ENCODE measurements at places on chromosomes 7 and 10.

- DNase-seq = no peak
These were observed 102.7 kb upstream of the BMPER start for GRCh38 chr7:33802600-33802999.

- no peak for DNase-seq
These were observed 384.4 kb upstream of the ZWINT start for GRCh38 chr10:56745490-56745889.

DNA sequence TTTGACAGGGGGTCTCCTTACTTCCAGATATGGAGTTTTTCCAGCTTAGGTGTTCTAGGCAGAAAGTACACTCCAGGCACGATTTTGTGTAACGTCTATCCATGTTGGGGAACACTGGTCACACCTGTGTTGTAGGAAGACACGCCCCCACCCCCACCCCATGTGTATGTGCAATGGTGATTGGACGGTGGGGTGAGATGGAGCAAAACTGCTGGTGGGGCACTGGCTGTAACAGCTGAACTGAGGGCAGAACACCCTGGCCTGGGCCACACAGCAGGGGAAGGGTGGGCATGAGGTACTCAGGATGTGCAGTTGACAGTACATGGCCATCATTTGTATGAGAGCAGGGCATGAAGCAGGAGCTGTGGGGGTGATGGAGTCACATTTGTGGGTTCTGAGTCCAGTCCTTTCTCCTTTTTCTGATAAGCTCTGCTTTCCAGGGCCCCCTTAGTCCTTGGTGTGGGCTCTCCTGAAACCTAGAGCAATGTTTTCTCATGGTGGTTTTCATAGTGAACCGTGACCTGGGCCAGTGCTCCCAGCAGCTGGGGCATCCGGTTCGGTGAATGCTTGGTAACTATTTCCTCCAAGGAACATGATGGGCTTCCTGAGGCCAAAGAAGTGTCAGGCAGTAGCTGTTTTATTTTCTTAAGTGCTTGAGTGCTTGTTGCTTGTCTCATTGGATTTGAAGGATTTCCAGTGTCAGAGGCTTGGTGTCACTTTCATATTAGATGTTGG, 63.4 kb upstream of the AQP1 start:
- no peak for DNase-seq

DNA sequence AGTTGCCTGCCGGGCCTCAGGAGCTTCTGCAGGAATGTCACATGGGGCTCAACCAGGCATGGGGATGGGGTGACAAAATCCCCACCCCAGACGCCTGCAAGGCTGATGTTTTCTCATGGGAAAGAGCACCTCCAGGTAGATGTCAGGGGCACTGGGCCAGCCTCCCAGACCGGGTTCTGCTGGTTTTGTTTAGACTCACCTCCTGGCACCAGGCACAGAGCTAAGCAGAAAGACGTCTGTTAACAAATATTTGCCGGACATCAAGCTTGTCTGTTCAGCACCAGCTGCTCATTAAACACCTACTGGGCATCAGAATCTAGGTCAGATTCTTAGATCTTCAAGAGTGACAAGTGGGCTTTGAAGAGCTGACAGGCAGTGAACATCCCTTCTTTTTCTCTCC, 34.9 kb upstream of the TCERG1L start:
- no peak for DNase-seq

- peak; percentile 71 for DNase-seq
These were observed 100.6 kb upstream of the DIP2C start for GRCh38 chr10:789831-790701.

- DNase-seq = peak; percentile 78
These were observed 18.4 kb downstream of the NKX2-3 start for GRCh38 chr10:99551158-99551557.

- peak; percentile 79 for DNase-seq
These were observed 43.7 kb downstream of the DNAJB9 start for GRCh38 chr7:108613147-108613948.

- peak; percentile 14 for DNase-seq
These were observed 154.4 kb upstream of the NPY start for GRCh38 chr7:24129597-24129996.

- no peak for DNase-seq
These were observed 243.0 kb downstream of the SNX13 start for GRCh38 chr7:17697128-17697881.

- no peak for DNase-seq
These were observed 1293.5 kb downstream of the XPNPEP1 start for GRCh38 chr10:108629834-108630233.

DNA sequence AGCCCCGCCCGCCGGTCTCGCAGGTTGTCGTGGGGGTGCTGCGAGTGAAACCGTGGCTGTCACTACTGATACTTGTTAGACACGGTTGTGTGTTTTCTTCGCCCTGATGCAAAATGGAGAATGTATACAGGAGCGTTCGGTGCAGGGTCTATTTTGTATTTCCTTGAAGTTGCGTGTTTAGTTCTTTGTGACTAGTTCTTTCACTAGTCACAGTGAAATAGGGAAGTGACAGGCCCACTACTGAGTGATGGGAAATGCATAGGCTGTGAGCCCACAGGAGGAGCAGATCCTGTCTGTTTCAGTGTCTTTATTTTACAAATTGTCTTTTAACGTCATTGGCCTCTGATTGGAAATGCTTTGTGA, 675 bp downstream of the ABRAXAS2 start:
- no peak for DNase-seq

DNA sequence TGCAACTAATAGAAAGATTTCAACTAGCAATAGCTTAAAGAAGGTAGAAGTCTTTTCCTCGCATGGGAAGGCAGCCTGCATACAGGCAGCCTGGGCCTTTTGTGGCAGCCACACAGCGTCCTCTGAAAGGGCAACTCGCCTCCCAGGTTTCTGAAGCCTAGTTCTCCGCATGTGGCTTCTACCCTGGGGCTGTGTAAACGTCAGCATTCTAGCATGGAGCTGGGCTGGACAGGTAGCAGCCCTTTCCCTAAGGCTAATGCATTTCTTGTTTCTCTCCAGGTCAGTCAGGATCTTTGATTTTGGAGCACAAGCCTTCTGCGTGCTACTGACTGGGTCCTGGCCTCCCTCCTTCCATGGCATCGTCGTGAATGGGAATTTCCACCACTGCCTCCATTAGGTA, 23.8 kb upstream of the SEC61G start:
- DNase-seq = no peak

DNA sequence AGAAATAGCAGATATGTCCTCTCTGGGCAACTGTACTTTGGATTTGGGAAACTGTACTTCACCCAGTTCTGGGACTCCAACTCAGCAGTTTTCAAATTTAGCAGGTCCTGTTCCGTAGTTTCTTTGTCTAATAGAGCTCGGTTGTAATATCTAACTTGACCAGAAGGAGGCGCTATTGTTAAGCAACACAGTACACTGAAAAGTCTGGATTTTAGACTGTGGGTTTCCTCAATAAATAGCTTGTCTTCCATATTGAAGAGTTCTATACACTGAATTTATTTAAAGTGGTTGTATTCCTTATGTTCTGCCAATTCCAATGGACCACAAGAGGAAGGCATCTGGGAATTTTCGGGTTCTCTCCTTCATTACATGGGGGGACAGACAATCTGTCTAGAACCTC, 39.8 kb downstream of the ELFN1 start:
- DNase-seq = peak; percentile 29

- no peak for DNase-seq
These were observed 228.4 kb downstream of the CUX1 start for GRCh38 chr7:102045681-102046372.

- peak; percentile 25 for DNase-seq
These were observed 9.2 kb downstream of the CCDC136 start for GRCh38 chr7:128801003-128801402.

GRCh38 chr10:79923145-79923544, 25.8 kb downstream of the SFTPD start:
- no peak for DNase-seq

DNA sequence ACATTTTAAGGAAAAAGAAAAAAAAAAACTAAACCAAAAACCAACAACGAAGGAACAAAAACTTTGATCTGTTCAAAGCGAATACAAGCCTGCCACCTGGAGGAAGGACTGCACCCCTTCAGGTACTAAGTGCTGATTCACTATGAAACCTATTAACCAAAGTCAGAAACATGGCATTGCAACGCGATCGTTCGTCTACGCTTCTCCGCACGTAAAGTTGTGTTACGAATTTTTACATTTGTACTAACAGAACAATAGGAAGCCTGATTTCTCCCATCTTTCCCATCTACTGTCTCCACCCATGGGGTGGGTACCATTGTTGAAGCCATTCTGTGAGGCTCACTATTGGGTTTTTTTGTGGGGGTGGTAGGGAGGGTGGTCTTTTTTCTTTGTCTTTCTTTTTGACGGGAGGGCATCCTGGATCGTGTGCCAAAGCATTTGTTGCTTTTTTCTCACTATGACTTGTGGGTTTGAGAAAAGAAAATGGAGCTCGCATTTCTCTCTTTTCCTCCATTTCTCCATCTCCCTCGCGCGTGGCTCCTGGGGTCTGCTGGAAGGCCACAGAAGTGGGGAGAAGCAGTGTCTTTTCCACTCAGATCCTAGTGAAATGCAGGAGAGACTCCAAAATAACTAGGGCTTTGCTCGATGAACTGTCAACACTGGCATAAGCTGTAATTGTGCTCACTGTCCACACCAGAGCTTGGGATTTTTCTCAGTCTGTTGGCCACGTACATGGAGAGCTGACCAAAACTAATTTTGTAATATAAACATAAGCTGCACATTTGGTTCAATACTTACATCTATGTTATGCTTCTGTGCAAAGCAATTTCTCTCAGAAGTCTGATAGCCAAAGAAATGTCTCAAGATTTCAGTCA, 100.9 kb upstream of the YAE1 start:
- peak; percentile 83 for DNase-seq

DNA sequence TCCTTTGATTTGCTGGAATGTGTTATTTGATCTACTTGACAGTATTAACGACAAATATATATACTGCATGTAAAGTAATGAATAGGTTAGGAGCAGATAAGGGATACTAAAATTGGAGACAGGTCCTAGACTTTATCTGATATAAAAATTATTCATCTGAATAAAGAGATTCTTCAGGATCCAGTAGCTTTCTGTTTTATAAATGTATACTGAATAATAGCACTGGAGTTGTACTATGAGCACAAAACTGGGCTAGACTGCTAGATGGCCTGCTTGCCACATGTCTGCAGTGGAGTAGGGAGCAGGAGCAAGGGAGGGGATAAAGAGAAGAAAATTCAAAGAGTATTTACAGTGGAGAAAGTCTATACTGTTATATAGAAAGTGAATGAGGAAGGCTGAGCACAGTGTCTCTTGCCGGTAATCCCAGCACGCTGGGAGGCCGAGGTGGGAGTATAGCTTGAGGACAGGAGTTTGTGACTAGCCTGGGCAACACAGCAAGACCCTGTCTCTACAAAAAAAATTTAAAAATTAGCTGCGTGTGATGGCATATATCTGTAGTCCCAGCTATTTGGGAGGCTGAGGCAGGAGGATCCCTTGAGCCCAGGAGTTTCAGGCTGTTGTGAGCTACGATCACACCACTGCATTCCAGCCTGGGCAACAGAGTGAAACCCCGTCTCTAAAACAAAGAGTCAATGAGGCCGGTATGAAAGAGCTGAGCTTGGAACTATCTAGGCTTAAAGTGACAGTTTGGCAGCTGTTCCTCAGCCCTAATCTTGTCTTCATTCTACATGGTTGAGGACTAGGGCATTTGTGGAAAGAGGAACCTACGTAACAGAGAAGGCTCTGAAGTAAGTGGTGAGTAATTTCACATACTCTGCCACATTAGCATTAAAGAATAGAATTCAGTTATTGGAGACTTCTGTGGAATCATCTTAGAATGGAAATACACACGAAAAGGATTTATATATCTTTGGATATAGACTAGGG, 41.8 kb downstream of the CD36 start:
- no peak for DNase-seq

- DNase-seq = no peak
These were observed 39.3 kb upstream of the GGCT start for GRCh38 chr7:30543813-30544525.

DNA sequence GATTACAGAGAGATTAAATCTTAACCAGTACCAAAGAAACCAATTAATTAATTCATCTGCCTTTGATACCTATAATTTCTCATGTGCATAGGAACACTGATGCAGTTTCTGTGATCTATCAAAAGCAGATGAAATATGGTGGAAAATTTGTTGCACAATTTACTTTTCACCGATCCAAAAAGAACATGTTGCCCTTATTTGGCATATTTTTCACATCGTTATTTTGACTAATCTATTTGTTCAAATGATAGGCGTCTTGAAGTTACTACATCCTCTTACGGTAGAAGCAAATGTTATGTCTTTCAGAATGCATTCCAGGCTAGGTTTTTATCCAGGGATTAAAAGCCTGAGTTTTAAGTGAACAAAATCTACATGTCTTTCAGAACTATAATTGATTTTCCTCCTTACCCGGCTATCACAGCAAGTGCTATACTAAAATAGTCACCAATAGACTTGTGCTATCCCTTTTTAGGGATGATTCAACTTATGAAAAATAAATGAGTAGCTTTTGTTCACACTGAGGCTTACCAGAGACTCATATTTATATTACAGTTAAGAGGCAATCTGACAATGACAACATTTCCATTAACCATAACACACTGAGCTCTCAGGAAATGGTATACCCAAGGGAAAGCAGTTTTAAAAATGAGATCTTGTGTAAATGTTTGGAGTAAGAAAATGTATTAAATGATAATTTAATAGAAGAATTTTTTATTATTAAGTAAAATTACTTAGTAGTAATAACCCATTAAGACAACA, 16.8 kb upstream of the TES start:
- no peak for DNase-seq

GRCh38 chr7:71988201-71988600, 423.9 kb downstream of the CALN1 start:
- DNase-seq = no peak

- DNase-seq = no peak
These were observed 161.7 kb upstream of the PLXDC2 start for GRCh38 chr10:19654576-19654975.

- DNase-seq = no peak
These were observed 168.0 kb downstream of the ARHGAP12 start for GRCh38 chr10:31760674-31761081.

GRCh38 chr7:70416986-70417655, 714.8 kb upstream of the GALNT17 start:
- DNase-seq = no peak

GRCh38 chr7:92295391-92295790, 49.6 kb downstream of the ANKIB1 start:
- DNase-seq = no peak

GRCh38 chr7:132072165-132072564, 504.1 kb downstream of the PLXNA4 start:
- DNase-seq = no peak

- DNase-seq = no peak
These were observed 60.1 kb upstream of the ADRB1 start for GRCh38 chr10:113983552-113983951.

- DNase-seq = no peak
These were observed 100.2 kb downstream of the GPR85 start for GRCh38 chr7:112986256-112987031.

GRCh38 chr10:71453186-71453585, 56.5 kb downstream of the CDH23 start:
- no peak for DNase-seq

Measured in DMS53 (cell line).